H7 (cell line): ENCODE measurements at places on chromosomes 1 and 21. TPM values are rescaled to one million over a fixed set of nuclear protein-coding genes. Genes with fewer than 3 reads are reported as not detected.

NTMT2 gene
- 0.28 TPM in 1 of 2 replicates, not detected in the other for total RNA-seq

PTPN14 gene
- 15.7 and 21.3 TPM in 2 replicates for total RNA-seq

WDR77 gene
- 110 and 175 TPM in 2 replicates for total RNA-seq

LEMD1 gene
- total RNA-seq, result 19.4 and 25.1 TPM in 2 replicates

RIPK4 gene
- 10.5 and 11.7 TPM in 2 replicates for total RNA-seq
